Head of caudate nucleus (tissue), 42 donors: ENCODE measurements at places on chromosomes 2 and 18.

DNA sequence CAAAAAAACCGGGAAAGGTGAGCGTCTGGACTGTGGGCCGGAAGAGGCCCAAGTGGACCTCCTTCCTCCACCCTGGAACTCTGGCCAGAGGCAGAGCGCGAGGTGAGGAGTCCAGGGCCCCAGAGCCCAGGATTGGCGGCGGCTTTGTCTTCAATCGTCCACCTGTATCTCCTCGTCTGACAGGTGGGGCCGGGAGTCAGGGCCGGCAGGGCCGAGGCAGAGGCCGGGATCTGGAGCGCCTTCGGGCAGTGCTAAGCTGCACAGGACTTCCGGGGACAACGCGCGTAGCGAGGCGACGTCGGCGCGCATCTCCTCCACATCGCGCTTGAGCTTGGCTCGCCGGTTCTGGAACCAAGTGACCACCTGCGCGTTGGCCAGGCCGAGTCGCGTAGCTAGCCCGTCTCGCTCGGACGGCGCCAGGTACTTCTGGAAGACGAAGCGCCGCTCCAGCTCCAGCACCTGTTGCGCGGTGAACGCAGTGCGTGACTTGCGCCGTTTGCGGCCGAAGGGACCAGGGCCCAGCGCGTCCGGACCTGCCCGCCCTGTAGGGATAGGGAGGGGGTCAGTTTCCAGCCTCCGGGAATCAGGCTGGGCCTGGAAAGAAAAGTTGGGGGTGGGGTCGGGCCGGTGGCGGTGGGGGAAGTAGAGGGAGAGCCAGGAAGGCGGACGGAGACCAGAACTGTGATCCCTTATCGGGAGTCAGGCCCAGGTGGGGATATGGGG is 1.5 kb downstream of the LBX2 start:
- no peak for DNase-seq

DNA sequence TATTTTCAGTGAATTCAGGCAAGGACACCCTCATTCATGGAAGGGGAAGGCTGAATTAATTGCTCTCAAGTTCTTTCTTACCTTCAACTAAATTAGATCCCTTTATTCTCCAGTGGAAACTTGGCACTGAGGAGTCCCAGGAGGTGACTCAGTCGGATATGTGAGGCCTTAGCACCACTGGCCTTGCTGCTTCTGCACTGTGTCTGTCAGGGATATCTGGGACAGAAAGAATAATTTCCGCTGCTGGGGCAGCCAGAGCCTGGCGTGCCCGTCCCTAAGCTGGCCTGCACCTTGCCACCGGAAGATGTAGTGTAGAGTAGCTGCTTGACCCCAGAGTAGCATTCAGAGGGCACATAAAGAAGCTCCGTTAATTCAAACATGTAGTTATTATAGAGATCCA is 53.4 kb downstream of the LIMS1 start:
- no peak for DNase-seq

- no peak for DNase-seq
These were observed 202 bp downstream of the MCEE start for GRCh38 chr2:71129902-71130151.

DNA sequence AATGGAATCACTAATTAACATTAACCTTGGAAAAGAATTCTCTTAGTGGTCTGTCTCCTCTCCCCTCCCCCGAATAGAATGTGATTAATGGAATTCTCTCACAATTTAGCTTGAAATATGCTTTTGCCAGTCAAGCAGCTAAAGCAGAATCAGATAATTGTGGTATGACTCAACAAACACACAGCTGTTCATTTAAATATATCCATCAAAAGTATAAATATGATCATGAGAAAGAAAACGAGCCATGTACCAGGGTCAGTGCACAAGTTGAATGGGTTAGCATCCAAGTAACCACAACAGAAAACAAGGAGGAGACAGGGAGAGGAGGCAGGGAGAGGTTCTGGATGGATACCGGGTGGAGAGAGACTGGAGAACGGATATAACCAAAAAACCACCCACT is 66.9 kb downstream of the ACVR1 start:
- no peak for DNase-seq

DNA sequence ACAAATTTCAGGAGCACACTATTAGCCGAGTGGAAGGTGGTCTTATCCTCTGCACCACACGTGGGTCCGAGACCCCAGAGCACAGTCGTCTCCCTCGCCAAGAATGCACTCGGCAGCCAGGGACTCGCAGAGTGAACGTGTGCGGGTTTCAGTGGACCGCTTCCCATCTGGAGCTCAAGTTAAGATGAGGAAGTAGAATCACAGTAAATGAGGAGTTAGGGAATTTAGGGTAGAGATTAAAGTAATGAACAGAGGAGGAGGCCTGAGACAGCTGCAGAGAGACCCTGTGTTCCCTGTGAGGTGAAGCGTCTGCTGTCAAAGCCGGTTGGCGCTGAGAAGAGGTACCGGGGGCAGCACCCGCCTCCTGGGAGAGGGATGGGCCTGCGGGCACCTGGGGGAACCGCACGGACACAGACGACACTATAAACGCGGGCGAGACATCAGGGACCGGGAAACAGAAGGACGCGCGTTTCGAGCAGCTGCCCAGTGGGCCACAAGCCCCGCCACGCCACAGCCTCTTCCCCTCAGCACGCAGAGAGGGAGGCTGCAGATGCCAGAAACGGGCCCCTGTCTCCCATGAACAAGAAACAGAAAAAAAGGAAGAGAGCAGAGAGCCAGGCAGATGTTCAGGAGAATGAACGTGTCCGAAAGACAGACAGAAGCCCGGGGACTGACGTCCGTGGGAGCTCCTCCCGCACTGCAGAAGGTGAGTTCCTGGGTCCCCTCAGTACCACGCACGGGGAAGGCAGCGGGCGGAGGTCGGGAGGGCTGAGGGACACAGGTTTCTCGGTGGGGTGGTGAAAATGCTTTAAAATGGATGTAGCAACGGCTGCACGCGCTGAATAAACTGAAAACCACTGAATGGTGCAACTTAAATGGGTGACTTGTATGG is 5.4 kb upstream of the KCNG2 start:
- DNase-seq, result no peak

- no peak for DNase-seq
These were observed 47.0 kb downstream of the COBLL1 start for GRCh38 chr2:164794432-164795231.

DNA sequence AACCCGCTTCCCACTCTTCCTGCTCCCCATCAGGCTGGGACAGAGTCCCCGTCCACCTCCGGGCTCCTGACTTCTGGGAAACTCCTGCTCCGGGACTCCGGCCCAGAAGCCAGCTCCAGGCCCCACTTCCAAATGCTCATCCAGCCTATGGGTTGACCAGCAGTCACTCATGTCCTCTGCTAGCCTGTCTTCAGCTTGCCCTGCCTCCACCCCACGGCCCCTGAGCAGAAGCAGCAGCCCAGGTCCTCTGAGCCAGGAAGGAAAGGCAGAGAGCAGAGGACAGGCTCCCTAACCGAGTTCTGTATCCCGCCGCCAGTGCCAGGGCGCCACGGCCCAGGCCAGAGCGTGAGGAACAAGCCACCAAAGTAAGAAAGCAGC is 86.4 kb upstream of the ID2 start:
- no peak for DNase-seq

DNA sequence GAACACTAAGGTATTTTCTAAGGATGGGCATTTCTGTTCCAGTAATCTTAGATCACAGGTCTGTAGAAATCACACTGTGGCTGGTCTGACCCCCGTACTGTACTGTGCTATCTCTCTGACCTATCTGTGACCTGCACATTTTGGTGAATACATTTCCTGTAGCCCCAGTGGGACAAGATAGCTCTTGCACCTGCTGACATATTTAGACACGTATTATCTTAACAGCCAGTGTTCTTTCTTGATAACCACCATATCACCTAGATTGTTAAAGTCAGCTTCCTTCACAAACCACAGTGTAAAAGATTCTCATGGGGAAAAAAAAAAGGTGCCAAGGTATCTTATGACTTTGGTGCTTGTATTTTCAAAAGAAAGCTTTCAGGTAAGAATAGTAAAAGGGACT is 39.8 kb upstream of the TMEM247 start:
- no peak for DNase-seq

GRCh38 chr18:3115447-3116030 is 102.6 kb upstream of the LPIN2 start:
- DNase-seq, result no peak

GRCh38 chr2:46973673-46974072 is 58.1 kb upstream of the MCFD2 start:
- no peak for DNase-seq

DNA sequence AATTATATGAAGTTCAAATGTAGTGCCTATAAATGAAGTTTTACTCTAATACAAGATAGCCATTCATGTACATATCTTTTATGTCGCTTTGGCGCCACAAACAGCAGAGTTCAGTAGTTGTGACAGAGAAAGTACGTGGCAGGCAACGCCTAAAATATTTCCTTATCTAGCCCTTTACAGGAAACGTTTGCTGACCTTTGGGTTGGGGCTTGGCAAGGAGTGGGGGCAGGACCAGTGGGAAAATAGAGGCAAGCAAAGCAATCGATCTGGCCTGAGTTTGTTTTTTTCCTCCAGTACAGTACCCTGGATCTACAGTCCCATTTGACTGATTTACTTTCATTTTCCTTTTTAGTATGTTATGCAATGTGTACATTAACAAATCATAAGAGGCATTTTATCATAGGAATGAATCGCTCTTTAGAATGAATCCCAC is 13.1 kb downstream of the CCDC68 start:
- DNase-seq, result no peak

- DNase-seq, result no peak
These were observed 47.3 kb upstream of the RAB27B start for GRCh38 chr18:54780970-54781369.

- no peak for DNase-seq
These were observed 182.3 kb upstream of the FN1 start for GRCh38 chr2:215618145-215618544.

- DNase-seq, result no peak
These were observed 59.3 kb upstream of the RFX8 start for GRCh38 chr2:101534149-101534611.

DNA sequence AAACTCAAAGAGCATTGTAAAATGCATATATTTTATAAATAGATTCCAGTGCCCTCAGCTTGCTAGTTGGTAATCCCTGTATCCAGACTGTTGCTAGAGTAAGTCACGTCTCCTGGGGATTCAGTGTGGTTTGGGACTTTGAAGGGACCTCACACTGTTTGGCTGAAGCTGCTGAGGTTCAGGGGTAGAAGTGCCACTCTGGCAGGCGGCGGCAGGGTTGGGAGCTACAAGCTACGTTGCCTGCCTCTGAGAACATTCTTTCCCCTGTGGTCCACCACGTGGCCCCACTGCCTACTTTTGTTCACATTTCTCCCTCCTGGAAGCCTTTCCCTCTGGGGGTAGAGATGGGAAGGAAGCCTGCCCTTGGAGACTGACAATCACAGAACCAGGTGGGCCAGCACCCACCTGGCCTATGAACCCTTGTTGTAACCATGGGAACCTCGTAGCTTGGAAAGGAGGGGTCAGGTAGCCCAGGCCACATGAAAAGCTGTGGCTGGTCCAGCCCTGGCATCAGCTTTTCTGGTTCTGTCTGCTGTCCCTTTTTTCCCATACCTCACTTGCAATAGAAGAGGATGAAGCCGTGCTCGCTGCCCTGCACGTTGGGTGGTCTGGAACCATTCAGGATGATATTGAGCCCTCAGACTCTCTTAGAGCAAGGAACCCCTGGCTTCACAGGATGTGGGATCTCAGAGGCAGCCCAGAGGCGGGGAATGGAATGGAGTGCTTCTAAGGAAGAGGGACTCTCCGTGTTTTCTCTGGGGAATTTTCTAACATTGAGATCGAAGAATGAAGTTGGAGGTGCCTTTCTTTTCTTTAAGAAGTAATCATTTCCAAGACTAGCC is 2.9 kb downstream of the RNF144A start:
- peak; percentile 62 for DNase-seq
